ENCODE measurements at places on chromosomes 16 and 17. TPM values are rescaled to one million over a fixed set of nuclear protein-coding genes. Genes with fewer than 3 reads are reported as not detected.

The VAT1L gene
- total RNA-seq = 3.0 TPM

The ITGAX gene
- total RNA-seq = 3.5 TPM

The WNK4 gene
- total RNA-seq = 1.7 TPM

The DNASE1L2 gene
- not detected for total RNA-seq

The RGS9 gene
- total RNA-seq = 4.9 TPM

The SECTM1 gene
- total RNA-seq = 29.4 TPM

The E2F4 gene
- 82.6 TPM for total RNA-seq

The SEZ6 gene
- 0.07 TPM for total RNA-seq

The TRIM25 gene
- 48.7 TPM for total RNA-seq

- DNase-seq = no peak
Measured at GRCh38 chr16:30894540-30895368, 877 bp upstream of the BCL7C start.

- DNase-seq = peak; percentile 59
Measured at GRCh38 chr17:42101513-42102292, 3.4 kb upstream of the ZNF385C start.

GRCh38 chr16:66374176-66374575, 7.7 kb downstream of the CDH5 start:
- no peak for DNase-seq

DNA sequence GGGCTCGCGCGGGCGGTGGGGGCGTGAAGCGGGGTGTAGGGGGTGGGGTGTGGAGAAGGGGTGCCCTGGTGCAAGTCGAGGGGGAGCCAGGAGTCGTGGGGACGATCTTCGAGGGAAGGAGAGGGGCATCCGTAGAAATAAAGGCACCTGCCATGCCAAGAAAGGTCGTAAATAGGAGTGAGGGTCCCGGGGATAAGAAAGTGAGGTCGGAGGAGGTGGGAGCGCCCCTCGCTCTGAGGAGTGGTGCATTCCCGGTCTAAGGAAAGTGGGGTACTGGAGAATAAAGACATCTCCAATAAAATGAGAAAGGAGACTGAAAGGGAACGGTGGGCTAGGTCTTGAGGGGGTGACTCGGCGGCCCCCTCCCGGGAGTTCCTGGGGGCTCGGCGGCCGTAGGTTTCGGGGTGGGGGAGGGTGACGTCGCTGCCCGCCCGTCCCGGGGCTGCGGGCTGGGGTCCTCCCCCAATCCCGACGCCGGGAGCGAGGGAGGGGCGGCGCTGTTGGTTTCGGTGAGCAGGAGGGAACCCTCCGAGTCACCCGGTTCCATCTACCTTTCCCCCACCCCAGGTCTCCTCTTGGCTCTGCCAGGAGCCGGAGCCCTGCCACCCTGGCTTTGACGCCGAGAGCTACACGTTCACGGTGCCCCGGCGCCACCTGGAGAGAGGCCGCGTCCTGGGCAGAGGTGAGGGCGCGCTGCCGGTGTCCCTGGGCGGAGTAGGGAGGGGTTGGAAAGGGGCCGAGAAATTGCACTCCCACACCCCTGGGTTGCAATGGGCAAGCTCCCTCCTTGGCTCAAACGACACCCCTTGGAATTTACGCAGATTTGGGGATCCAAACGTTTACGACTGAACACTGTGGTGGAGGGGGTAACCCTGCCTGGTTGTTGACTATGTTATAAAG, 888 bp downstream of the CDH1 start:
- peak; percentile 15 for DNase-seq

DNA sequence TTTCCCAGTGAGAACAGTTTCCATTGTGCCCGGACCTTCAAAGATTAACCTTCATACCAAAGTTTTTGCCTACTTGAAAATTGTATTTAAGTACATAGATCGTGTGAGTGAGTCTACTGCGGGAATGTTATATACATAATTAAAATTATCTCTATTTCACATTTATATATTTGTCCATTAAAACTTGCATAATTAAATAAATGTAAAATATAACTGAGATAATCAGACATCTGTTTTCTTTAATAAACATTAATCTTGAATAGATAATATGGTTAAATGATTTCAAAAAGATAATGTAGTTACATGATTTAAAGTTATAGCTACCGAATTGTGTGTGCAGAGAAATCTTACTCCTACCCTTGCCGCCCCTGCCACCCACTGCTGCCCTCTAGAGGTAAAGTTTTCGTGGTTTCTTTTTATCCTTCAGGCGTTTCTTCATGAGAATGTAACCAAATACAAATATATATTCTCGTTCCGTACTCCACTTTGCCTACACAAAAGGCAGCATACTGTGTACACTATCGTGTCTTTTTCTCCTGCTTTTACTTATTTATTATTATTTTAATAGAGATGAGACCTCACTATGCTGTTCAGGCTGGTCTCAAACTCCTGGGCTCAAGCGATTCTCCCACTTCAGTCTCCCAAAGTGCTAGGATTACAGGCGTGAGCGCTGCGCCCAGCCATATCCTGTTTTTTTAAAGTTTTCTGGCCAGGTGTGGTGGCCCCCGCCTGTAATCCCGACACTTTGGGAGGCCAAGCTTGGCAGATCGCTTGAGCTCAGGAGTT, 35.6 kb downstream of the RPA1 start:
- no peak for DNase-seq

- no peak for DNase-seq
Measured at GRCh38 chr17:59151591-59151990, 3.4 kb downstream of the SKA2 start.

- DNase-seq = no peak
Measured at GRCh38 chr16:2148714-2149629, 547 bp downstream of the RAB26 start.

DNA sequence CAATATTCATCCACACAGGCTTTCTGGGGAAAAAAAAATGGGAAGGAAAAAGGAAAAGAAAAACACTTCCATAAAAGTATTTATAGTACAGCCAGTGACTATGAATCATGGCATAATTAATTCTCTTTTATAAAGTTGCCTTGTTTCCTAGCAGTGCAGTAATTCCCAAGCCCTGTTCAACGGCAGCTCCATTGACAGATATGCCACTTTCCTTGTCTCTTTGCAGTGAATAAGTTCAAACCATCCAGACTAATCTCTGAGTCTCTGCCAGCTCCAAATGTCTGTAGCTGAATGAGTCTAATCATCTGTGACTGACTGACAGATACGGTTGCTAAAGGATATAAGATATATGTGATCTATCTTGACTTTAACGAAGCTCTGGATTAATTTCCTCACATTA, 52.9 kb upstream of the KCNJ16 start:
- no peak for DNase-seq

- DNase-seq = no peak
Measured at GRCh38 chr17:41748275-41748674, 13.8 kb upstream of the HAP1 start.

GRCh38 chr17:27811961-27812360, 11.6 kb upstream of the NOS2 start:
- DNase-seq = no peak

- DNase-seq = no peak
Measured at GRCh38 chr16:47503936-47504335, 42.8 kb downstream of the PHKB start.

DNA sequence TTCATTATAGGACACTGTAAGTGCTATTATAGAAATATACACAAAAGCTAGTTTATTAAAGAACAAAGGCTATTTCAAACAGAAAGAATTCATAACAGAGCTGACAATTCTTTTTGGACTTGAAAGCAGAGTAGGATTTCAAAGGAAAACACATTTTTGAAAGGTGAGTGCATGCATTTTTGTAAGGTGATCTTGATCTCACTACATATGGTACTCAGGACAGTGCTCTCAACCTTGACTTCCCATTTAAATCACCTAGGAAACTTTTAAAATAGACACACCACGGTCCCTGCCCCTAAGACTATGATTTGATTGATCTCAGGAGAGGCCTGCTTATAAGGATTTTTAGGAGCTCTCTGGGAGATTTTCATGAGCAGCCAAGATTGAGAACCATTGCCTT, 1362.0 kb downstream of the CDH8 start:
- DNase-seq = no peak

GRCh38 chr17:4948166-4948930, at the start of gene PFN1:
PFN1 (minus strand) TSS chr17:4948530; CDS start chr17:4948394, 136 bp downstream.
- DNase-seq = peak; percentile 95

- no peak for DNase-seq
Measured at GRCh38 chr17:39769974-39770587, 32.3 kb downstream of the GRB7 start.

DNA sequence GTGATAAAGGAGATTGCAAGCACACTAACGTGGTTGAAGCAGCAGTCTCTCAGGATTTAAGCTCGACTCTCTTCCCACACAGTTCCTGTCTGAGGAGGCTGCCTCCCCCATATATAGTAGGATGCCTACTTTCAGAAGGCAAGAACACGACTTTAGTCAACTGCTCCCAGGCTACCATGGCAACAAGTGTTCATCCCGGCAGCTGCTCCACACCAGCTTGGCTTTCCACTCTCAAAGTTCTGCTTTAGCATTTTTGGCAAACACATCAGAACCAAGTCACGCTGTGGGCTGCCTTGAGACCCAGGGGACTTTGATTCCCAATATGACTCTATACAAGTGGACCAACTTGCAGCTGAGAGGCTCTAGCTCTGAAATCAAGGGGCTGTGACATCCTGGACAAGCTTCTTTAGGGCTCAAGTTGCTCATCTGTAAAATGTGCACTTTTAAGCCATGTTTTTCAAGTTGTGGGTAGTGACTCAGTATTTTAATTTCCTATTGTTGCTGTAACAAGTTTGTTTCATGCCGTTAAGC, 16.5 kb downstream of the ZP2 start:
- no peak for DNase-seq

DNA sequence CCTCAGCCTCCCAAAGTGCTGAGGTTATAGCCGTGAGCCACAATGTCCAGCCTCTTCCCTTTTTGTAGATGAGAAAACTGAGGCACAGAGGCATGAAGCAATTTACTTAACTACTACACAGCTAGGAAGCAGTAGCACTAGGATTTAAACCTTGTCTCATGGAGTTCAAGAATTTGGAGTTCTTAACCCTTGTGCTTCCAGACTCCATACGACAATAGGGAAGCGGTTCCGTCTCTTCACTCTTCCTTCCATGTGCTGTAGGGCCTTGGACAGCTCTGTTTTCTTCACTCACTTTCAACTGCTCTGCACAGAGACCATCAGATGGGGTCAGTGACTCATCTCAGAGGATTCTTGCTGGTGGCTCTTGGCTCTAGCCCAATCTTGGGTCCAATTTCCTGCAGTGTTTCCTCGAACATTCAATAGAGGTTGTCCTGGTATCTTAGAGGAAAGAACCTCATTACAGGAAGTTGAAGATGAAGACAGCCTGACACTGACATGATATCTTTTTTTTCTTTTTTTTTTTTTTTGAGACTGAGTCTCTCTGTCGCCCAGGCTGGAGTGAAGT, 19.3 kb downstream of the ITGAL start:
- no peak for DNase-seq

DNA sequence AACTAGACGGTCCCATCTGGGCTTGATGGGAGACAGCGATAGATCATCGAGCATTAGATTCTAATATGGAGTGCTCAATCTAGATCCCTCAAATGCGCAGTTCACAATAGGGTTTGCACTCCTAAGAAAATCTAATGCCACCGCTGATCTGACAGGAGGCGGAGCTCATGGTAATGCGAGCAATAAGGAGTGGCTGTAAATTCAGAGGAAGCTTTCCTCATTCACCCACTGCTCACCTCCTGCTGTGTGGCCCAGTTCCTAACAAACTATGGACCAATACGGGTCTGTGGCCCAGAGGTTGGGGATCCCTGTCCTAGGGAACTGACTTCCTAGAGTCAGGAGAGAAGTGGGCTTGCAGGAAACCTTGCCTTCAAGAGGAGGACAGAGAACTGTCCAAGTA, 25.2 kb upstream of the AMZ2 start:
- DNase-seq = no peak

GRCh38 chr16:68379472-68380347, 68.6 kb downstream of the SMPD3 start:
- no peak for DNase-seq

DNA sequence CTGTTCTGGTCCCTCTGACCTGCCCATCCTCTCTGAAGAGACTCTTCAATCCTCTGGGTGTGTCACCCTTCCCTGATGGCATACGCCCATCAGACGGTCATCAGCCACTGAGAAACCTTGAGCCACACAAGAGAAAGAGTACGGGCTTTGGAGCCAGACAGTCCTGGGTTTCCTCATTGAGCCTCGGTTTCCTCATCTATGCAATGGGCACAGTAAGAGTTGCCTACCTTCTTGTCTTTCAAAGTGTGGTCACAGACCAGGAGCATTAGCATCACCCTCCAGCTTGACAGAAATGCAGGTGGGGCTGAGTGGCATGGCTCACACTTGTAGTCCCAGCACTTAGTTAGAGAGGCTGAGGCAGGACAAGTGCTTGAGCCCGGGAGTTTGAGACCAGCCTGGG, 26.1 kb upstream of the MEAK7 start:
- no peak for DNase-seq
